ENCODE measurements at places on chromosomes 11 and 22. TPM values are rescaled to one million over a fixed set of nuclear protein-coding genes. Genes with fewer than 3 reads are reported as not detected.
A peak's percentile ranks its signal among the peaks of the same experiment; 100 is the strongest.

Gene CCDC15
- 3.4 TPM for total RNA-seq

Gene NFAM1
- not detected for total RNA-seq

Gene CLMP
- total RNA-seq, result 27.7 TPM

DNA sequence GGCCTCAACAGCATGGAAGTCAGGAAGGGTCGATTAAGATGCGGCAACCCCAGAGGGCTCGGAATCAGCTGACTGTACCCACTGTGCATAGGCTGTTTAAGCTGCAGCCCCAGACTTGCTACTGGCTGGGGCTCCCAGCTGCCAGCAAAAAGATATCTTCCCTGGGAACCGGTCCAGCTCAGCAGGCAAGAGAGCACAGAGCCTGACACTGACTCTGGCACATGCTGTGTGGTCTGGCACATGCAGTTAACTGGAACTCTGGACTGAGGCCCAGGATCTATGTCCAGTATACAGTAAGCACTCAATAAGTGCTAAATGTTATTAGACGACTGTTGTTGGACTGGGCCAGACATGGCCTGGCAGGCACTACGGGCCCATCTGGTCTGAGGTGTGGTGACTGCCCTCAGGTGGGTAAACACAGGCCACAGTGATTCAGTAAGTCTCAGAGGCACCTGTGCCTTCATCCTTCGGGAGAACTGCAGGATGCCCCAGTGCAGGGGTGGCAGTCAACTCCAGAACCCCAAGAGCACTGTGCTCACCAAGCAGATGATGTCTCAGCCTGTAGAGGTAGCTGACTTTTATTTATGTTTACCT, 87.6 kb downstream of the LARGE1 start:
- no peak for DNase-seq

DNA sequence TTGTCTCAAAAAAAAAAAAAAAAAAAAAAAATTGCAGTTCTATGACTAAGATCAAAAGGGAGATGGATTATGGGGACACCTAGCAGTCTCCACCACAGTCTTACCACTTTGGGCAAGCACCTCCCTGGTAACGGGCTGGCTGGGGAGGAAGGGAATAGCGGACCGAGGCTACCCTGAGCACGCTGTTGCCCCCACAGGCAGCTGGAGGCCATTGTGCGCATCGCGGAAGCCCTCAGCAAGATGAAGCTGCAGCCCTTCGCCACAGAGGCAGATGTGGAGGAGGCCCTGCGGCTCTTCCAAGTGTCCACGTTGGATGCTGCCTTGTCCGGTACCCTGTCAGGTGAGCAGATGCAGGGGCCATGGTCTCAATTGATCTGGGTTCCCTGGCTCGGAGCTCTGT, 21.2 kb downstream of the MCM5 start:
- no peak for DNase-seq

Gene TBX1
- not detected for total RNA-seq

Gene F2
- 0.17 TPM for total RNA-seq

- DNase-seq, result no peak
These were observed 38.7 kb downstream of the TMEM45B start for GRCh38 chr11:129854232-129854805.

Gene DYNC2H1
- 6.9 TPM for total RNA-seq

Gene HEPN1
- total RNA-seq, result not detected

DNA sequence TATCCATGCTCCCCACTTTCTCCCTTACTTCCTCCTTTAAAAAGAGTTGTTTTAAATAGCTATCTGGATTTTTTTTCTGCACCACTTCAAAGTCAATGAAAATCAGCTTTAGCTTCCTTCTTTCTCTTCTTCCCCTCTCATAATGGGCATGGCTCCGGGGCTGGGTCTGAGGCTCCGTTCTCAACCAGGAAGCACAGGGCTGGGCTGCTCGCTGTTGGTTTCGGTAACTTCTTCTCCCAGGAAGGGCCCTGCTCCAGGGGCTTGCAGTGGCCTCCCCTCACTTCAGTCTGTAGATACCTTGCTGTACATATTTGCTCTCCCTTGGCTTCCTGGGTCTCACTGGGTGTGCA, 23.8 kb downstream of the MICAL2 start:
- DNase-seq, result no peak

GRCh38 chr11:111982019-111982464, 43.2 kb upstream of the DLAT start:
- peak; percentile 54 for DNase-seq

Gene MMP7
- total RNA-seq, result 238 TPM

DNA sequence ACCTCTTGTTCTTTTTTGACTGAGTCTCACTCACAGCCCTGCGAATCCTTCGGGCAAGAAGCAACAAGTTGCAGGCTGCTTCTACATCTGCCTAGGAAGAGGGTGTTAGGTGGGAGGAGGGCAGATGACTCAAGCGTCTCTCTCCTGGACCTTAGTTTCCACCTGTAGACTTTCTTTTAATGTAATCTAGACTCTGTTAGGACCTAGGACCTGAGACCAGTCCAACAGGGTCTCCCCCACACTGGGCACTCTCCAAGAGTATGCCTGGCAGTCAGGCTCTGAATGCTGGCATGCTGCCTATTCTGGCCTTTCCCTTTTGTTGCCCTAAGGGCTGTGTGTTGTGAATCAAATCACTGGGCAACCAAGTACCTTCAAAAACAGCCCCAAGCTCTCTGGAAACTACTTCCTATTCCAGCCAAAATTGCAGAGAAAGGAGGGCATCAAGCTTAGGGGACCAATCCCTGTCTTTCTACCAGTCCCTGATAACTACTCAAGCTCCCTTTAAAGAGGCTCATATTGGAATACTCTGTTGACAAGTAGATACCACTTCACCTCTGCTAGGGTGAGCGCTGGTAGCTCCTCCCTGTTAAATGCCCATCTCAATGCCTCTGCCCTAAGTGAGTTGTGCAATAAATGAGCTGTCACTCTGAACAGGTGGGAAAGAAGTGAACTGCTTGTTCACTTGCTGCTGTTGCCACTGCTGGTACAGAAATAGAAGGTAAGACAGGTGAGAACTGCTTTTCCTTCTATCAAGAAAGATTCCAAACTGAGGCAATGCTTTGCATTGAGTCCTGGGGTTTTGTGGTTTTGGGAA, at the start of gene BBOX1:
BBOX1 (plus strand) TSS at position 514 of the 814 bp plus-strand sequence. CDS start 14,616 bp downstream, outside the sequence.
- peak; percentile 55 for DNase-seq

Gene A4GALT
- 16.2 TPM for total RNA-seq

GRCh38 chr11:86403458-86403857, 28.8 kb downstream of the CCDC81 start:
- DNase-seq, result no peak

Gene KCNJ4
- not detected for total RNA-seq

Gene RFPL1
- total RNA-seq, result not detected

- DNase-seq, result no peak
These were observed 1.6 kb downstream of the APLP2 start for GRCh38 chr11:130071211-130071712.

GRCh38 chr11:34840736-34841386, 75.3 kb downstream of the APIP start:
- DNase-seq, result peak; percentile 10

- no peak for DNase-seq
These were observed 21.5 kb upstream of the GSTP1 start for GRCh38 chr11:67561971-67562619.

DNA sequence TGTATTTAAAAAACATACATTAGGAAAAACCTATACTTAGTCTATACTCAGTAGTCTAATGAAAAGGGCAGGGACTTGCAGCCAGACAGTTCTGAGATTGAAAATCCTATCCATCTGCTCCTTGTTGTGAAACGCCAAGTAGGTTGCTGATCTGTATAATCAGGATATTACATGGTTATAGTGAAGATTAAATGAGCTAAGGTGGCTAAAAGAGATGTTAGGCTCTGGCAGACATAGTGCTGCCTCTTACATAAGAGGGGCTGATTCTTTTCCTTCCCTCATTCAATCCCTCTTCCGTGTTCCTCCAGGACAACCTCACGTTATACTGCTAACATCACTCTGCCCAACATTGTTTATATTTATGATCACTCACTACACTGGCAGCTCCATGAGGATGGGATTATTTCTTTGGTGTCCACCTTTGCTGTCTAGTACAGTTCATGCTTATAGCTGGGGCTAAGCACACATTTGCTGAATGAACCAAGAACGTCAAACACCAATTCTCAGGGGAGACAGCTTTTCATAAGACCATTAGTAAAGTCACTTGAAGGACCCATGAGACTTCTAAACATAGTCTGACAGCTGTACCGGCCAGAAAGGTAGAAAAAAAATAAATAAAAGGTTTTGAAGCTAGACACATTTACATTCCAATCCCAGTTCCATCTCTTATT, 46.3 kb downstream of the GAB2 start:
- DNase-seq, result no peak

DNA sequence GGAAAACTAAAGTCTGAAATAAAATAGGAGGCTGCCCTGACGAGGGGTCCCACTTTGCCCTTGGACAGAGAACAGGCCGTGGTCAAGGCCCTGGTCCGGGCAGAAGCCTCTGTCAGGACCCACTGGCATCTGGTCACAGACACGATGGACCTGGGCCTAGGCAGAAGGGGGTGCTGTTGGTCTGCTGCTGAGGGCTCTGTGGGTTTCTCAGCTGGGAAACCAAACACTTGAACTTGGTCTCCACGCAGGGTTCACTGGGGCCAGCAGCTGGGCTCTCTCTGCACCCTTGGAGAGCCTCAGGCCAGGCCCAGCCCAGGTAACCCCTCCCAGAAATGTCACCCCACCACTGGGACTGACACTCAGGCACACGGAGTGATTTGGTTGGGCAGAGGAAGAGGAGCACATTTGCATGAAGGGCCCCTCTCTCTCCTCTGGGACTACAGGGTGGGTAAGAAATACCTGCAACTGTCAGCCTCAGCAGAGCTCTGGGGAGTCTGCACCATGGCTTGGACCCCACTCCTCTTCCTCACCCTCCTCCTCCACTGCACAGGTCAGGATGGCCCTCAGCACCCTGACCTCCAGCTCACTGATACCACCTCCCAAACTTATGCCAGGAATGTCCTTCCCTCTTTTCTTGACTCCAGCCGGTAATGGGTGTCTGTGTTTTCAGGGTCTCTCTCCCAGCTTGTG, 48.1 kb upstream of the TOP3B start:
- no peak for DNase-seq

Gene OR52N5
- total RNA-seq, result not detected

Gene EIF3M
- total RNA-seq, result 599 TPM

DNA sequence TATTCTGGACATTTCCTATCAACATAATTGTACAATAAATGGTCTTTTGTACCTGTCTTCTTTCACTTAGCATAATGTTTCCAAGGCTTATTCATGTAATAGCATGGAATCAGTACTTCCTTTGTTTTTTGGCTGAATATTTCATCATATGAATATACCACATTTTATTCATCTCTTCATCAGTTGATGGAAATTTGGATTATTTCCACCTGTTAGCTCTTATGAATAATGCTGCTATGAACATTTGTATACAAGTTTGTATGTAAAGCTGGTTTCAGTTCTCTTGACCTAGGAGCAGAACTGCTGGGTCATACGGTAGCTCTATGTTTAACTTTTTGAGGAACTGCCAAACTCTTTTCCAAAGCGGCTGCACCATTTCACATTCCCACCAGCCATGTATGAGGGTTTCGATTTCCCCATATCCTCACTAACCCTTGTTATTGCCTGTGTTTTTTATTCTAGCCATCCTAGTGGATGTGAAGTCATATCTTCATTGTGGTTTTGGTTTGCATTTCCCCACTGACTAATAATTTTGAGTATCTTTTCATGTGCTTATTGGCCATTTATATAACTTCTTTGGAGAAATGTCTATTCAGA, 20.9 kb downstream of the EXT2 start:
- no peak for DNase-seq

DNA sequence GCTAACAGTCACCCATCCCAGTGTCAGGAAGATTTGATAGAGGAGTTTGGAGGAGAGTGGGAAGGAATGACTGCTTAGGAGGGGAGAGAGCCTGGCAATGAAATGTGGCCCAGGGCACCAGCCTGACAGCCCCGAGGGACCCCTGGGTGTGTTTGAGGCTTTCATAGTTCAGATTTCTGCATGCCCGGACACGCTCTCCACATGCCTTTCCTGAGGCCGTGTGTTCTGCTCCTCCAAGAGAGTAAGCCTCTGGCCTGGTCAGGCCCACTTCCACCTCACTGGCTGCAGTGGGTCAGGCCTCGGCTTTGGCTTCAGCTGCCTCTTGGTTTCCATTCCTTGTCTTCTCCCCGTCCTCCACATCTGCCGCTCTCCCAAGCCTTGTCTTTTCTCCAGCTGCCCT, 78.4 kb downstream of the C22orf31 start:
- DNase-seq, result no peak

- no peak for DNase-seq
These were observed 57.8 kb downstream of the MED15 start for GRCh38 chr22:20565079-20565734.

Gene KDM4D
- total RNA-seq, result 1.8 TPM

All from epithelial cell of proximal tubule (primary cell).